ENCODE measurements at places on chromosomes 1 and 21.

GRCh38 chr21:35989138-35989735 lies 71.1 kb downstream of the SETD4 start:
- no peak for DNase-seq

GRCh38 chr1:94863297-94863911 lies 43.2 kb downstream of the SLC44A3 start:
- no peak for DNase-seq

- no peak for DNase-seq
Measured at GRCh38 chr1:180793451-180793850, 119.2 kb upstream of the KIAA1614 start.

DNA sequence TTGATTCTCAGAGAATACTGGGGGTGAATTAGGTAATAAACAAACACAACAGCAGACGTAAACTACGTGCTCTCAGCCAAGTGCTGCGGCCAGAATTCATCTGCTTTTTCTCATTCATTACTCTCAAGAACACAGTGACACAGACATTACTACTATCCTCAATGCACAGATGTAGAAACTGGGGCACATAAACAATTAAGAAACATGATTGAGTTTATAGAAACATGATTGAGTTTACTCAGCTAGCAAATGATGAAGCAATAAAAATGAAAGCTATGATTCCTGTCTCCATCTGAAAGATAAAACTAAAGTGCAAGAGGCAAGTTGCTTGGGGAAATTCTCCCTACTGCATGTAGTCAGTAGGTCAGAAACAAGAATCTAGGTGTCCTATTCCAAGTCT lies 140.5 kb downstream of the IFI44 start:
- no peak for DNase-seq

- peak; percentile 25 for DNase-seq
Measured at GRCh38 chr1:166839600-166840308, 479 bp downstream of the POGK start.

DNA sequence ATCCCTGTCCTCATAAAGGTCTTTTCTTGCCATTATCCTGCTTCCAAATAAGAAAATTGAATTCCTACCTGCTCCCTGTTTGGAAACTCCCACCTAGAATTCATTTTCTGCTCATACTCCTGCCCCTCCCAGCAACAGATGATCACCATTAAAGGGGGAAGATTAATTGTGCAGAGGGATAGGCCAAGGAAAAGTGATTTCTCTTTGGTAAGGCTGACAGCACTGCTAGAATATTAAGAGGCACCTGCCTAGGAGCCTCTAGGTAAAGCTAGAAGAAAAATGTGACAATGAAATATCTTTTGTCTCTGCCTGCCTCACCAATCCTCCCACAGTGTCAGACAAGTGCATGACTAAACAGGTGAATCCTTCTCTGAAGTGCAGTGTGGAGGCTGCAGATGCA lies 77.0 kb upstream of the SPATA6 start:
- no peak for DNase-seq

DNA sequence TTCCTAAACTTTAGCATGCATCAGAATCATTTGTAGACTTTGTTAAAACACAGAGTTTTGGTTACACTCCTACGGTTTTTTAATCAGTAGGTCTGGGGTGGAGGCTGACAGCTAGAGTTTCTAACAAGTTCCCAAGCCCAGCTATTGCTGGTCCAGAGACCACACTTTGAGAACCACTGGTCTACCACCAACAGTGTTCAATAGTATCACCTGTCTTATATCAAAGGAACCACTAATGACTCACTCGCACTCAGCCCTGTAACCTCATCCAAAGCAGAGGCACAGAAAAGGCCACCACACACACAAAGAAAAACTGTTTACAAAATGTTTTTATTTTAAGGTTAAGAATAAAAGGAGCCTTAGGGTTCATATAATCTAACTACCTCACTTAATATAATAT lies 68.7 kb downstream of the HIVEP3 start:
- no peak for DNase-seq

- DNase-seq: no peak
Measured at GRCh38 chr1:175179837-175180590, 12.6 kb downstream of the KIAA0040 start.

DNA sequence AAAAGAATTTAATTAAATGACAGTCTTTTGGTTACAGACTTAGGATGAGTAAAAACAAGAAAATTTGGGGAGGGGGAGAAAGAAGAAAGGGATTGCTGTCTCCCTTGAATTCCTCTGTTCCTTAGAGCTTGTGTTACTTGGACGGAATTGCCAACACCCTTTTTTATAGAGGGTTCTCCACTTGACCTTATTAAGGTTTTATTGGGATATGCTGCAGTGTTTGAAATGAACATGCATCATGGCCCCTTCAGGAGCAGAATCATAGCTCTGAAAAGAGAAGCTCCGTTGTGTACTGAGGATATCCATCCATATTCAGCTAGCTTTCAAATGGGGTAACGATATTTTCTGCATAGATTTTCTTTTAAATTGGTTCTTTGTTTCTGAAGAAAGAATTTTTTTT lies 48.2 kb upstream of the DNASE2B start:
- no peak for DNase-seq

Data from C1 segment of cervical spinal cord (tissue), 14 donors.